Choroid plexus epithelial cell (primary cell): ENCODE measurements at places on chromosomes 3 and 15.

- DNase-seq: no peak
These were observed 18.6 kb downstream of the NDUFB4 start for GRCh38 chr3:120614765-120615164.

DNA sequence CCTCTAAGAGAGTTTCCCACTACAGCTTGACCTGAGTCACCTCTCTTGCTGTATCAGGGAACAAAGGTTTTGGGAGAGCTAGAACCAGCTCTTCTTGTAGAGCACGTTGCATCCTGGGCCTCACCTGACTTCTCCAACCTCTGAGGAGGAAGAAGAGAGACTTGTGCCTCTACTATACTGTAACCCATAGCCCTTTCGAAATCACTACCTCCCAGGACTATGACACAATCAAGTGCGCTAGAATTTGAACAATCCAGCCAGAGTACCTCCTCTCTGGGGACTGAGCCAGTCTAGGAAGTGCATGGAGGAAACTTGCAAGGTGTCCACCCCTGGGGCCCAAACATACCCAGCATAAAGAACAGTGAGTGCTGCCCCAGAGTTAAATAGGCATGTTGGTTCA lies 192.8 kb upstream of the BHLHE40 start:
- no peak for DNase-seq

GRCh38 chr15:92617549-92618520 lies 37.7 kb downstream of the FAM174B start:
- DNase-seq: peak; percentile 94

DNA sequence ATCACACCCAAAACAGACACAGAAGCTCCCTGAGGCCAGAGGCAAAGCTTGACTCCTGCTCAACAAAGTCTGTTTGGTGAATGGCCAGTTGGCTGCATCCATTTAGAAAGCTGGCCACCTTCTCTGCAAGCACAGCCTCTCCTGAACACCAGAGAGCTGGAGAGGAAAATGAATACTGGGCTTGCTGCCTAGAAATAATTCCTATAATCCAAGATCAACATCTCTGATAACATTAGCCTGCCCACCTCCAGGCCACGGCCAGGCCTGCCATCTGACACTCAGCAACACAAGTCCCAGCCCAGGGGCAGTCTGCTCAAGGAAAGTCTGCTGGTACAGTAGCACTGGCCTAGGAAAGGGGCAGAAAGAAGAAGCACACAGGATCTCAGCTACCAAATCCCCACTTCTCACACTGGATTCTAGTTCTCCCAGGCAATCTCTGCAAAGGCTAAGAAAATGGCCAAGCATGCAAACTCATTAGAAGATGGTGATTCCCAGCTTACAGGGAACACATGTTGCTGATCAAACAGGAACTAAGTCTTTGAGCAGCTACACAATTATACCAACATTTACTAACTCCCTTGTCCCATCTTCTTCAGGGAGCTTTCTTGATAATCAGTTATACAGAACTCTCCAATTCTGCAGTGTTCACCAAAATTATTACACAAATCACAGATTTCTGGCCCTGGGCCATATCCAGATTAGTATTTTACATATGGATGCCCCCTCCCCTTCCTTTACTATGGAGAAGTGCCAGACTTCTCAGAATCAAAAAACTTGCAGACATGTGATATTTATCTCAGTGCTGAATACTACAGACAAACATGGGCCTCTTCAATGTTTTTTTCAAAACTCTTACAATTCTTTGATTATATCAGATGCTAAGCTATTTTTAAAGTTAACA lies 9.9 kb downstream of the TBC1D2B start:
- no peak for DNase-seq

DNA sequence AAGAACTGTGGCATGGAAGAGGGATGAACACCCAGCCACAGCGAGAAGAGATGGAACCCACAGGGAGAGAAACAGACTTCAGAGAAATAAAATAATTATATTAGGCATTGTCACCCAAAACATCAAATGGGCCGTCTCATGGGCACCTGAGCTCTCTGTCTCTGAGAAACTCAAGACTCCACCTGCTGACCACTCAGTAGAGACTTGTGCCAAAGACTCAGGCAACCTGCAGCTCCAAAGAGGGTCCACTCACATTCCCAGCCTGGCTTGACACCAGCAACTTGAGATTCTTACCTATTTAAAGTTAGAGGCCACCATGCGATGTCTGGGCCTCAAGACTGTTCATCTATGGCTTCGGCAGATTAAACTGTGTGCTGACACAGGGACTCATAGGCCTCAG lies 12.0 kb downstream of the SEMA5B start:
- no peak for DNase-seq

GRCh38 chr15:97196048-97197014 lies 764.2 kb upstream of the ARRDC4 start:
- DNase-seq: no peak

DNA sequence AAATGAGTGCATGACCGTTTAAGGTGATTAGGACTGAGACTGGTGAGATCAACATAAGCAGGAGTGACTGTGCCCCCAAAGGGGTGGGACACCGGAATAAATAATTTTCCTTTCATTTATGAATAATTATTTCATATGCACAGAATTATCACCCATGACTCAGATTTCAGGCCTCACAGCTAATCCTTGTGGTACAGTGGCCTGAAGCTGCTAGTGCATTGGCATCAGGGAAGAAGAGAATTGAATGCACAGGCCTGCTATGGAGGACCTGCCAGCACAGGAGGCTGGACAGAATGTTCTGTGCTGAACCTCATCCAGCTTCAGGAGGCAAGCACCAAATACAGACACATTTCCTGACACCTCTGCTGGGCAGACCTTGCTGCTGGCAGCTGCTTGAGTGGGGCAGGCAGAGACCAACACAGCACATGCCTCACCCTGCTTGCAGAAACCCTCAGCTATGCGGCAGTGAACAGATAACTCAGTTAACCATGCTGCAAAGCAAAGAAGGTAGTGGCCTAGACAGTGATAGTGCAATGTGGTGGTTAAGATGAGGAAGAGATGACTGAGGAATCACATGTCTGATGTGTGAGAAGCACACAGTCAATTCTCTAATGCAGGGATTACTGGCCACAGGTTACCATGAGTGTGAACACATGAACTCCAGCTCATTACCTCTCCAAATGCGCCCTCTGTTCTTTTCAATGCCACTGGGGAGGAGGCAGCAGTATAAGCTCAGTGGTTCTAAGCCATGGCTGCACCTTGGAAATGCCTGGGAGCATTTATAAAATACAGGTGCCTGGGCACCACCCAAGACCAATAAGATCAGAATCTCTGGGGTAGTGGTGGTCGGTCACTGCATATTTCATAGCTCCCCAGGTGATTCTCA lies 68.1 kb upstream of the SCN5A start:
- DNase-seq: no peak

DNA sequence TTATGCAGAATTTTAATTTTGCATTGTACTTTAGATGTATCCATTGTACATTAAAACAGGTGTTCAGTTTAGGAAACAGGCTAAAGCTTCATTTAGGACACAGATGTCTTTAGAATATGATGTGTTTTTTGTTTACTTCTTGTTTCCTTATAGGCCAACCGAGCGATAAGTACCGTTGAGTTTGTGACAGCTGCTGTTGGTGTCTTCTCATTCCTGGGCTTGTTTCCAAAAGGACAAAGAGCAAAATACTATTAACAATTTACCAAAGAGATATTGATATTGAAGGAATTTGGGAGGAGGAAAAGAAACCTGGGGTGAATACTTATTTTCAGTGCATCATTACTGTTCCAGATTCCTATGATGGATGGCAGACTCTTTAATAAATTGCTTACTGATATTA lies 29.4 kb downstream of the PLAAT1 start:
- no peak for DNase-seq

- no peak for DNase-seq
These were observed 463.5 kb downstream of the FOXP1 start for GRCh38 chr3:71120012-71120411.

- no peak for DNase-seq
These were observed 197.9 kb upstream of the MEIS2 start for GRCh38 chr15:37298271-37298670.

DNA sequence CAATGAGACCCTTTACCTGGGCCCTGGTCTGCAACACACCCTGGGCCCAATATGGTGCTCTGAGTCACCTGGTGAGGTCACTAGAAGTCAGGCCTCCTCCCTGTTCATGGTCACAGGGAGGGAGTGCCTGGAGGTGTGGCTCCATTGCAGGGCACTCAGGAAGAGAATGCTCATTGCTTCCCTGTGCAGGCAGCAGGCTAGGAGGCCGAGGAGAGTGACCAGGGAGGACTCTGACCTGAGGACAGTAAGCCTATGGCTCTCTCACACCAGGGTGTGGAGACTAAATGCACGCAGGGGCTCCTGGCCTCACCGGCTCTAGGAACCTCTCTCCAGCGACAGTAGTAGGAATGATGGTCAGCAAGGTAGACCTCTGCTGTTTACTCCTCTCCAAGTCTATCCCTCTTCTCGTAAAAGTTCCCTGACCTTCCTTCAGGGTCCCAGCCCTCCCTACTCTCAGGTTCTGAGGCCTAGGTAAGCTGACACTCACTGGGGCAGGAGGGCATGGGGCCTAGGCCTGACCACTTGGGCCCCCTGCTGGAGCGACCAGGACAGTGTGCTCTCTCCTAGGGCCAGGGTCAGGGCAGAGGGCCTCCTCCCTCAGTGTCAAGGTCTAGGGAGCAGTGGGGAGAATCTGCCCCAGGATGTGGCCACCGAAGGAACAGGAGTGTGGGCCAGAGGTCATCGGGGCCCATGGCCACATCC lies 9.6 kb upstream of the SLCO2A1 start:
- no peak for DNase-seq

GRCh38 chr15:33126559-33127290 lies 67.8 kb downstream of the FMN1 start:
- DNase-seq: peak; percentile 97

DNA sequence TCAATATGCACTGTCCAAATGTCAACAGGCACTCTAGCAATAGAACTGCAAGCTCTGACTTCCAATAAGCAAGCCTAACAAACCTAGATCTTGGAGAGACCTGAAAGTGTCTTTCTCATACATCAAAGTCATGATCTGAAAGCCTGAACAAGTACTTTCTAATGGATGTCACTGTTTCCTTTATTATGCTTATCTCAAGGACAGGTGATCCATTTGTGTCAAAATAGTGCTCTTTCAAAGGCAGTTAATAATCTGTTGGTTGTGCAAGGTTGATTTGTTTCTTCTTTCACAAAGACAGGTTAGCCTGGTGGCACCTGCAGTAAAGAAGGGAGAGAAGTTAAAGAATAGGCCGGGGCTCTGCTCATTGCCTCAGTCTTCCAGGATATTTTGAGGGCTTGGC lies 146.8 kb downstream of the EPHB1 start:
- no peak for DNase-seq

DNA sequence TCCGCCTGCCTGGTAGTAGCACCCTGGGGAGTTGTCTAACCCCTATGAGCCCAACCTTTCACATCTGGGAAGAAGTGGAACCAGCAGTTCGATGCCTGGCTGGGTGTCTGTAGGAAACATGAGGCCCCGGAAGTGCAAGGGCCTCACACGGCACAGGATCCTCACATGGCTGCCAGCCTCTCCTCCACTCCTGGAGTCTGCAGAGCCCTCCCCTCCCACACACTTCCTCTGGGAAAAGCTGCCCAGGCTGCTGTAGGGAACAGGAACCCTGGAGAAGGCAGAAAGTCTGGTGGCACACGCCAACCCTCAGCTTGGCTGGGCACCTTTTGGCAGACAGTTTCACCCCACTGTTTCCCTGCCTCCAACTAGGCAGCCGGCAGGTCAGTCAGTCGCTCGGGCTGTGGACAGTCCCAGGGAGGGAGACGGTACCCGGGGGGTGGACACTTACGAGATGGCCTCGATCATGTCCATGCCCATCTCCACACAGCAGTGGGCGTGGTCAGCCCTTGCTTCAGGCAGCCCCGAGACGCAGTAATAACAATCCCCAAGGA lies 118.4 kb downstream of the ADCY5 start:
- DNase-seq: no peak

GRCh38 chr3:59486520-59486919 lies 436.7 kb upstream of the CFAP20DC start:
- DNase-seq: no peak

DNA sequence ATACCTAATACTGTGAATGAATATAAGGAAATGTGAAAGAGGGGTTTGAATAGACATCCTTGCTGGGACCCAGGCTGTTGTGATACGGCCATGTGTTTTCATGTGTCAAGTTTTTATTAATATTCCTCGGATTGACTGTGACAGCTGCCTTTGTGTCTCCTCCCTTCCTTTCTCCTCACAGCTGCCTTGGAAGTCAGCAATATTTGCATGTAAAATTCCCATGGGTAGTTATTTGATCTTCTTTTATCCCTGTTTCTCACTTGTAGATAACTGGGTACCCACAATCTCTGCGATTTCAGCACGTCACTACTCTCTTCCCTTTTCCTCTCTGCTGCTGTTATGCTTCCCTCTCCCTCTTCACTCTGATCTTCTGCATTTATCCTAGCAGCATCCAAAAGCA lies 9.4 kb downstream of the GPR156 start:
- no peak for DNase-seq

DNA sequence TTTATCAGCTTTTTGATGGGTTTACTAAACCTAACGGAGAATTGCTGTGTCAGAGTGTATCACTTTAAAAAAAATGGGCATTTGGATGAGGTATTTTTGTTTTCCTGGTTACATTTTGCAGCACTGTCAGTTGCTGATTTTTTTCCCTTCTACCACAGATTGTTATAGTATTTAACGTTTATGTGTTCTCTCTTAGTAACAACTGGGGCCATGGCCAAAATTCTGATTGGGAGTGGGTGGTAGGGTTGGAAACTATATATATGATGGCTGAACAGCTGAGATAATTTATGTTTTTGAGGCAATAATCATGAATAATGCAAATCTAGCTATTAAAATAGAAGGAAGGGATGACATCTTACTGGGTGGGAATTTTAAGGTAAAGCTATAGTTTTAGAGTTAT lies 229.4 kb upstream of the SUCLG2 start:
- no peak for DNase-seq
